ENCODE measurements at places on chromosomes 5 and 9. TPM values are rescaled to one million over a fixed set of nuclear protein-coding genes. Genes with fewer than 3 reads are reported as not detected.

DNA sequence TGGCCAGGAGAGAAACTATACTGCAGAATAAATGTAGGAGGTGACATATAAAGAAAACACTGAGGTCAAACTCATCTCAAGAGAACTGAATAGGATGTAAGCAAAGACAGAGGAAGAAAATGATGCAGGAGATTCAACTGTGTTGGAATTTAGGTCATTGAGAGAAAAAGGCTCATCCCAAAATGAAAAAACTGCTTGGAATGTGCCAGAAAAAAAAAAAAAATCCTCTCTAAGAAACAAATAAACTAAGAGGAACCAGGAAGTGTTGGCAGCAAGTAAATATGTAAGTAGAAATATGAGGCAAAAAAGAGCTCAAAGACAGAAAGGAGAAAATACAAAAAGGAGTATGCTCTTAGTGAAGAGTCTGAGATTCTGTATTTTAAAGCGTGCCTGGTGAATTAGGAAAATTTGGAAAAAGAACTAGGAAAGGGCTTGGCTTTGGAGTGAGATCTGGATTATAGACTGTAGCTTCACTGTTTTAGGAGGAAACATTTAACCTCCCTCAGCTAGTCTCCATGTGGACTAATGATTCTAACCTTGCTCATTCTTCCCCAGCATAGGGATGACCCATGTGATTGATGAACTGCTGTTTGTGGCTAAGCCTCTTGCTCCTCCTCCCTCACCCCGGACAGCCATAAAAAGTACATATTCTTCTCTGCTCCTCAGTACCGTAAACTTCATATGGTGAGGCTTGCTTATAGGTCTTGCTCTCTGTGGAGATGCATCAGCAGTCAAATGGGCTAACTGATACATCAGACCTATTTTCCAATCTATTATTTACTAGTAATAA is 185.6 kb upstream of the POU5F2 start:
- DNase-seq = no peak

DNA sequence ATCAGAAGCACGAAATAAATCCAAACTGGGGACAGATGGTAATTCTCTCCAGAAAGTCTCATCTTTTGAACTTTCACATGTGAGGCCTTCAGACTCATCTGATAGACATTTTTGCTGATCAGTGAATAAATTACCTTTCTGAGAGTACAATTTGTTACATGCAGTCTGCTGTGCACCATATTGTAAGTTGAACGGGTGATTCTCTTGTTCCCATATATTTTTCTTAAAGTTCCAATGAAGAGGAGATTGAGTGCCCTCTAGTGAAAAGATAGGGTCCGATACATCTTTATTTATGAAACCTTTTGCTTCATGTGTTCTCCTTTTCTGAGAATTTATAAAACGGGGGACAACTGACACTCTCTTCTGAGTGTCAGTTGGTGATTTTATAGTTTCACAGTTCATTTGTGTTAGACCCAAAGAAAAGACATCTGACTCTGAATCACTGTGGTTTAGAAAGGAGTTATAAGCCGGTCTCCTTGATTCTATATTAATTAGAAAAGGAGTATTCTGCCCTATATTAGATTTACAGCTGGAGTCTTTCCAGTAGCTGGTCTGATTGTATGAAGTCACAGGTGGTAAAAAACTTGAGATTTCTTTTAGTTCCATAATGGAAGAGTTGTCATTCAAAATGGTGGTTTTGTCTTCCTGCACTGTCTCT is 30.4 kb downstream of the GNG10 start:
- DNase-seq = no peak

DNA sequence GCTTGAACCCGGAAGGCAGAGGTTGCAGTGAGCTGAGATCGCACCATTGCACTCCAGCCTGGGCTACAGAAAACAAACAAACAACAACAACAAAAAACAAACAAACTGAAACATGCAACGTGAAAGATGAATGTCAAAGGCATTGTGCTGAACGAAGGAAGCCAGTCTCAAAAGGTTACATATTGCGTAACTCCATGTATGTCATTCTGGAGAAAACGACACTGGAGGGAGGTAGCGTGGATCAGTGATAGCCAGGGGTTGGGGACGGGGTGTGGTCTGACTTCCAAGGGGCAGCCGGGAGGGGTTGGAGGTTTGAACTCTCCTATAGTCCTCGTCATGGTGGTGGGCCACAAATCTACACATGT is 12.1 kb upstream of the WDR5 start:
- no peak for DNase-seq

DNA sequence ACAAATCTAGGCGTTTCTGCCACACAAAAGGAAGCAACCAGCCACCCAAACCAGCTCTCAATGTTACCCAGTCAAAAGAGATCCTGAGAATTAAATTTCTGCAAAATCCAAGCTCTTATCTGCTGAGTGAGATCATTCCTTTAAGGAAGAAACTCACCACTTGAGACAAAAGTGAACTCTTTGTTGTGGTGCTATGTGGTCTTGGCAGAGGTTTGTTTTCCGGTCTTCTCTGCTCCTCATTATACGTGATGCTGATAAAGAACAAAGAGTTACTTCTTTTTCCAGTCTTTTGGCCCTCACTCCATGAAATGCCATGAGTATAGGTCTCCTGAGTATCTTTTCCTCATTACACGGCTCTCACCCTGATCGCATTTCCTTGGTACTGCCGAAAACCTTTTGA is 82.1 kb downstream of the PRKACG start:
- no peak for DNase-seq

- DNase-seq = no peak
These were observed 23.3 kb upstream of the TRMT10B start for GRCh38 chr9:37730256-37730655.

DNA sequence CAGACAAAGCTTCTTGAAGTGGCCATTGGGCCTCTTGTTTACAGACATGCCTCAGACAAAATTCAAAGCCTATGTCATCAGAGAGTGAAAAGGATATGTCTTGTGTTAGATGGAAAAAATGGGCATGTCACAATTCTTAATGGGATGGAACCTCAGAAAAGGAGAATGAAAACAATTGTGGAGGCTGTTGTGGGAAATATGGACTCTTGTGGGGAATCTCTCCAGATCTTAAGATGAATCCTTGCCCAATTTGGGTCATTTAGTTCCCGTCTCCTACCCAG is 19.5 kb downstream of the SLC22A5 start:
- DNase-seq = no peak

DNA sequence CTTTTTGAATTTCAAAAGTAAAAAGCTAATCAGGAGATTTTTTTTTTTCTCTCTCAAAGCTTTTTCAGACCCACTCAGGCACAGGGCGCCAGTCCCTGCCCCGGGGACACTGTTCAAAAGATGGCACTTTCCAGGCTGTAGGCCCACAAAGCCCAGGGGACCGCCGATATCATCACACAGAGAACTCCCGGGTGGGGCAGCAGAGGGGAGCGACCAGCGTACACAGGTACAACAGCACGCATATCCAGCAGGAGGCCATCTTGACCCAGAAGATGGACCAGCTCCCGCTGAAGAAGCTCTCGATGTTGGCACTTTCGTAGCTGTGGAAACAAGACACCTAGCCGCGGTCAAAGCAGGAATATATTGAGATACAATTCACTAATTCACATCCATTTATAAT is 108.3 kb downstream of the THBS4 start:
- DNase-seq = no peak

DNA sequence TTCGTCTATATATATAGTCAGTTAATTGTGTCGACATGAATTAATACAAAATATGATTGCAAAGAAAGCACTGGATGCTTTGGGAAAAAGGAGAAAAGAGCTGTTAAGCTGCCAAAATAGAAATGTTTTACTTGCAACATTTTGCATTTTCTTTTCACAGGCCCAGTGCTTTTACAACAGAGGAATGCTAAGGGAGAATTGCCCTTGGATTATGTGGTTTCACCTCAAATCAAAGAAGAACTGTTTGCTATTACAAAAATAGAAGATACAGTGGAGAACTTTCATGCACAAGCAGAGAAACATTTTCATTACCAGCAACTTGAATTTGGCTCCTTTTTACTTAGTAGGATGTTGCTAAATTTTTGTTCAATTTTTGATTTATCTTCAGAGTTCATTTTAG is 76.2 kb downstream of the SLF1 start:
- no peak for DNase-seq

DNA sequence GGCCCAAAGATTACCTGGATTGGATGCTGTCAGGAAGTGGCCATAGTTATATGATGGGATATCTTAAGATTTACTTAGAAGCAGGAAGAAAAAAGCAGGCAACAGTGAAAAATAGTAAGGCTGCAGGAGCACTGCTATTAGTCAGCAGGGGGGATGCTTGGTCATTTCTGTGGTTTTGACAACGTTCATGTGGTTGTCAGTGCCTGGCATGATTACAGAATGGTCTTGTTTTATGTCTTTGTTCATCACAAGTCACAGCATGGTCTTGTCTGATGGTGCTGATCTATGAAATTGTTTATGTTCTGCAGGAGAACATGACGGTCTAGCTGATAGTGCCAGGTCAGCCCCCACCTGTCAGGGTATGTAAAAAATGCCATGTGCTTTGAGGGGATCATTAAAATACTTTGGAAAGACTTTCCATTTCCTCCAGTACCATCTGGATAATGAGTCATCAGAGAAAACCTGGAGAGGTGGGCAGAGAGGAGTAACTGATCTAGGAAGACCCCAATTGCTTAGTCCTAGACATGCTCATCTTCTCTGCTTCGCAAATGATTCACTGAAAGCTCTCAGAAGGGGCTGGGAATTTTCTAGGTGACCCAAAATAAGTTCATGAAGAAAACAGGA is 48.5 kb downstream of the PLGRKT start:
- no peak for DNase-seq

DNA sequence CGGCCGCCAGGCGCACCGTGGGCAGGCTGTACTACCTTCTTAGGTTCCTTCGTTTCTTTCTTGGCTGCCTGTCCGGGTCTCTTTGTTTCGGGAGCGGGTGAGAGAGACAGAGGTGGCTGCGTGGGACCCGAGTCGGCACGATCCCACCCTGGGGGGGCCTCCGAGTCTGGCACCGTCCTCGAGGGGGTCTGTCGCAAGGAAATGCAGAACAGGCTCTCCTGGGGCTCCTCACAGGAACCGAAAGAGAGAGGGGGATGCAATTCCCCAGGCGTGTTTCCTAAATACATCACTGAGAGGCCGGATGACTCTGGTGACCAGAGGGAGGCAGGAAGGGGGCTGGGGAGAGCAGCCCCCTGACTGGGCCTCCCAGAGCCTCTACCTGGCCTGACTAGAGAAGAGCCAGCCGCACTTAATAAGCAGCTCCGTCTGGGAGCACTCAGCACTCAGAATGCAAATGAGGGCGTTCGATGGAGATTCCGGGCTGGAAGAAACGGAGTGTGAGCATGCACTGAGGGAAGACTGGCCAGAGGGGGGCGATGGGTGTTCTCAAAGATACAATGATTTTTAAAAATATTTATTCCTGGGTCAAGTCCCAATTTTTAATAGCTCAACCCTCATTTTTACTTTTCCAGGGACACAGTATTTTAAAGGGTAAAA is 11.7 kb upstream of the INPP5E start:
- DNase-seq = no peak

GRCh38 chr9:134049236-134049635 is 18.6 kb downstream of the BRD3 start:
- no peak for DNase-seq

- no peak for DNase-seq
These were observed 266.8 kb downstream of the MTRR start for GRCh38 chr5:8135742-8136141.

- no peak for DNase-seq
These were observed 207.5 kb downstream of the MELK start for GRCh38 chr9:36780186-36780585.

GRCh38 chr9:124973807-124974206 is 32.9 kb upstream of the GOLGA1 start:
- no peak for DNase-seq

DNA sequence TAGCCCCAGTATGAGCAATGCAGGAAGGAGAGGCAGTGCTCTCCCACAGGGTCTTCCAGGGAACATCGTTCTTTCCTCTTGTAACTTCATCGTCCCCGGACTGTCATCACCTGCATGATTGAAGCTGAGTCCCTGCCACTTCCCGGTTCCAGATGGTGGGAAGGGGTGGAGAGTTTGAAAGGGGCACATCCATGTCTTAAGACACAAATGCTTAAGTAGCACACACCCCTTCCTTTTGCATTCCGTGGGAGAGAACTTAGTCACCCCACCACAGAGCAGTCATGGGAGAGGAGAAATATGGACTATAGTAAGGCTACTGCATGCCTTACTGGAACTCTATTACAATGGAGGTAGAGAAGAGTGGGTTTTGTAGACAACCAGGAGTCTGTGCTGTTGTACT is 165.3 kb upstream of the GAS1 start:
- DNase-seq = no peak

DNA sequence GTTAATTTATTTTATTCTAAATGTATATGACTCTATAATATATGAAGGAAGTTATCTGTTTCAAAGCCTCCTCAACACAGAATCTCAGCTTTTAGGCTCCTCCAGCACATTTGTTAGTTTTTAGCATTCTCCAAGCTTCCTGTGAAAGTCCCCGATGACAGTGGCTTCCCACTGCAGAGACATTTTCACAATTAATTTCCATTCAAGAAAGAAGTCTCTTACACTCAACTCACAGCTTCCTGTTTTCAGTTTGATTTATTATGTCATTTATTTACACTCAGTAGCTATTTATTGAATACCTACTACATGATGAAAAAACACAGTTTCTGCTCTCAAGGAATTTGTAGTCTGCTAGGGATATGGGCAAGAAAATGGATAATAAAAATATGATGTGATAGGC is 2228.2 kb upstream of the WWC1 start:
- DNase-seq = no peak

DNA sequence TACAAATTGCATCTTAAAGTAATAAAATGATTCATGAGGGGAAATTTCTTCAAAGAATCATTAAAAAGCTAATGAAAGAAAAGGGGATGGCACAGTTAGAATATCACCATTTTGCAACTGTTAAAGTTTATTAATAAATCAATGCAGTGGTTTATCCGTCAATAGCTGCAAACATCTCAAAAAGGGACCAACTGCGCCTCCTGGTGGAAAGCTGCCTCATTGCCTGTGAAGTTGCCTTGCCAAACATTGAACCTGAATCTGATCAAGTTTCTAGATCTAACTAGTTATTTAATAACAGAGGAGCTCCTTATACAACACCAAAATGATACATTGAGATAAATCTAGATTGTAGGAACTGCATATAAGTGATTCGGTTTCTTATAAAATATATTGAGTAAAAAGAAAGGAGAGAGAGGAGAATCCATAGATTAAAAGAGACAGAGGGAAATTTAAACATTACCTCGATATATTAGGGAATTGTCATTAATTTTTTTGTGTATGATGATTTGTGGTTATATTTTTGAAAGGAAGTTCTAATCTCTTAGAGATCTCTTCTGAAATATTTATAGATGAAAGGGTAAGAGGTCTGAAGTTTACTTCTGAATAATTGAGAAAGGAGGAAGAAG is 6.9 kb upstream of the NDUFB6 start:
- DNase-seq = peak; percentile 76

The SPOCK1 gene
- 0.46 TPM for polyA plus RNA-seq

The GLRA1 gene
- polyA plus RNA-seq = not detected

The PDCD1LG2 gene
- polyA plus RNA-seq = 0.45 TPM

The PRSS3 gene
- not detected for polyA plus RNA-seq

The FPGS gene
- 46.0 TPM for polyA plus RNA-seq

The BRD9 gene
- 57.2 TPM for polyA plus RNA-seq

The TCF7 gene
- polyA plus RNA-seq = 18.8 TPM
